ENCODE measurements at places on chromosomes 4 and X. TPM values are rescaled to one million over a fixed set of nuclear protein-coding genes. Genes with fewer than 3 reads are reported as not detected.

MAGEA8 gene
- not detected for total RNA-seq

DNA sequence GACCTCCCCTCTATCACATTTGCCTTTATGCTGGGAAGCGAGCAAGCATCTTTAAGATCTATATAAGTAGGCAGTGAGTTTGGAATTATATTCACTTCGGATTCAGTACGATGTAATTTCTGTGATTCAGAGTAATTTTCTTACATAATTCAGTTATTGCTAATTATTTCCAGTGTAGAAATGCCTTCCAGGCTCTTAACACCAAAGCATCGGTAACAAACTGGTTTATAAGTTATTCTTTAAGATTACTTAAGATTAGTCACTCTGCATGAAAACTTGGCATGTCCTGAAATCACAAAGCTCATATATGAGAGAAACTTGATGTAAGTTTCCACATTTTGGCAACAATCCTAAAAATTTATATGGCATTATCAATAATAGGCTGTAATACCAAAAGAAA lies 120.8 kb downstream of the ADAMTS3 start:
- no peak for DNase-seq

- no peak for DNase-seq
These were observed 325.6 kb downstream of the ARHGAP10 start for GRCh38 chr4:148057516-148057915.

MID2 gene
- 5.5 TPM for total RNA-seq

DNA sequence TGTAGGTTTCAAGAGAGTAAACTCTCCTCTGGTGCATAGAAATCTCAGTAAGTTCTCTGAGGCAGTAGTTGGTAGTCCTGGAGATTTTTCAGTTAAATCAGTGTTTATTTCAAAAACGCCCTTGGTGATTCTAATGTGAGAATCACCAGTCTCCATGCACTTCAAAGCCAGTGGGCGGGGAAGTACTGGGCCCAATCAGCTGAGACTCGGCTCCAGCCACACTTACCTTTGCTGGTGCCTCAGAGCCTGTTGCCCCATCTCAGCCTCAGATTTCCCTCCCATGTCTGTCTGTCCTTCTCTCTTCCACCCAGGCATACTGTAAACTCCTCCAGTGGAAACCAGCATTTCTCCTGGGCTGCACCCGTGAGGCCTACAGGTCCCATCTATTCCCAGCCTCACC lies 7.4 kb upstream of the MGST2 start:
- DNase-seq, result no peak

Data from neural crest cell (in vitro differentiated cells).